Vagina (tissue), 2 donors: ENCODE measurements at places on chromosomes 7 and 10. TPM values are rescaled to one million over a fixed set of nuclear protein-coding genes. Genes with fewer than 3 reads are reported as not detected.

The CDNF gene
- total RNA-seq, result 7.4 TPM

The WEE2 gene
- not detected for total RNA-seq

The ZNF518A gene
- total RNA-seq, result 12.5 TPM

- H3K27ac ChIP-seq, result no peak overlapping the region
- H3K4me3 ChIP-seq, result no peak overlapping the region
- H3K27me3 ChIP-seq, result no peaks in the 10 kb centered on the region
- H3K4me1 ChIP-seq, result no peaks in the 10 kb centered on the region
- DNase-seq, result no peak
Measured at GRCh38 chr10:16904049-16904448, 86.8 kb upstream of the RSU1 start.

GRCh38 chr7:22935269-22935668 is 78.7 kb downstream of the HYCC1 start:
- no peak overlapping the region for H3K4me3 ChIP-seq
- no peak overlapping the region for H3K27ac ChIP-seq
- H3K4me1 ChIP-seq, result peaks cover 6% of the 10 kb centered on the region
- DNase-seq, result no peak

- DNase-seq, result no peak
- H3K27me3 ChIP-seq, result no peaks in the 10 kb centered on the region
- no peaks in the 10 kb centered on the region for H3K36me3 ChIP-seq
- no peak overlapping the region for H3K4me3 ChIP-seq
- H3K4me1 ChIP-seq, result no peaks in the 10 kb centered on the region
- no peak overlapping the region for H3K27ac ChIP-seq
Measured at GRCh38 chr10:28975891-28976531, 298.7 kb downstream of the BAMBI start.

- no peaks in the 10 kb centered on the region for H3K36me3 ChIP-seq
- no peak for DNase-seq
- H3K27me3 ChIP-seq, result no peaks in the 10 kb centered on the region
- H3K4me3 ChIP-seq, result no peak overlapping the region
- H3K4me1 ChIP-seq, result no peaks in the 10 kb centered on the region
Measured at GRCh38 chr7:37709631-37710509, 26.3 kb downstream of the GPR141 start.

DNA sequence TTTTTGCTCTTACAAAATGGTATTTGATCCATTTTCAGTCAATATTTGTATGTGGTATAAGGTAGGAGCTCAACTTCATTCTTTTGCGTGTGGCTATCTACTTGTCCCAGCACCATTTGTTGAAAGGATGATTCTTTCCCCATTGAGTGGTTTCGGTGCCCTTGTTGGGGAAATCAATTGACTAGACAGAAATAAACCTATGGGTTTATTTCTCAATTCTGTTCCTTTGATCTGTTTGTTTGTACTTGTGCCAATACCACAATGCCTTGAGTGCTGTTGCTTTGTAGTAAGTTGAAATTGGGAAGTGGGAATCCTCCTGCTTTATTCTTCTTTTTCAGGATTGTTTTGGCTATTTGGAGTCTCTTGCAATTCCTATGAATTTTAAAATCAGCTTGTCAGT is 41.0 kb downstream of the SNX10 start:
- no peaks in the 10 kb centered on the region for H3K36me3 ChIP-seq
- DNase-seq, result no peak
- no peak overlapping the region for H3K27ac ChIP-seq
- H3K4me1 ChIP-seq, result no peaks in the 10 kb centered on the region

DNA sequence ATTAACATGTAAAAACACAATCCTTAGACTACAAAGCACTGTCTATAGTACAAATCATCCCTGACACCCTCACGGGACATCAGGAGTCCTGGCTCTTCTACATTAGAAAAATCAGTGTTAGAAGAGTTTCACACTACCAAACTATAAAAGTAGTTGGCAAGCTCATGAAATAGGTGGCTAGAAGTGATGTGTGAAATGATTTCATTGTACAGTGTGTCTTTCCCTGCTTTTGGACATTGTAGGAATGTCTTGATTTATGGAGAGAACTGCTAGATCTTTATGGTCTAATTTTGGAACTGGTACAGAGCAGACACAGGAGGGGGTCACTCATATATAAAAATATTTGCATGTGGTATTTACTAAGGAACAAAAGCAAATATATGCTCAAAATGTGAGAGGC is 33.2 kb downstream of the SEMA3A start:
- no peaks in the 10 kb centered on the region for H3K27me3 ChIP-seq
- no peak for DNase-seq
- no peaks in the 10 kb centered on the region for H3K4me1 ChIP-seq
- H3K4me3 ChIP-seq, result no peak overlapping the region
